ENCODE measurements at places on chromosomes 7 and 10.

- DNase-seq: no peak
Observed at GRCh38 chr10:29227201-29227600, 61.7 kb upstream of the LYZL1 start.

- no peak for DNase-seq
Observed at GRCh38 chr7:73742338-73742752, 3.7 kb upstream of the ABHD11 start.

GRCh38 chr10:23918839-23919238 lies 290.1 kb upstream of the KIAA1217 start:
- DNase-seq: no peak

GRCh38 chr7:1987591-1988532 lies 244.9 kb downstream of the MAD1L1 start:
- DNase-seq: no peak

DNA sequence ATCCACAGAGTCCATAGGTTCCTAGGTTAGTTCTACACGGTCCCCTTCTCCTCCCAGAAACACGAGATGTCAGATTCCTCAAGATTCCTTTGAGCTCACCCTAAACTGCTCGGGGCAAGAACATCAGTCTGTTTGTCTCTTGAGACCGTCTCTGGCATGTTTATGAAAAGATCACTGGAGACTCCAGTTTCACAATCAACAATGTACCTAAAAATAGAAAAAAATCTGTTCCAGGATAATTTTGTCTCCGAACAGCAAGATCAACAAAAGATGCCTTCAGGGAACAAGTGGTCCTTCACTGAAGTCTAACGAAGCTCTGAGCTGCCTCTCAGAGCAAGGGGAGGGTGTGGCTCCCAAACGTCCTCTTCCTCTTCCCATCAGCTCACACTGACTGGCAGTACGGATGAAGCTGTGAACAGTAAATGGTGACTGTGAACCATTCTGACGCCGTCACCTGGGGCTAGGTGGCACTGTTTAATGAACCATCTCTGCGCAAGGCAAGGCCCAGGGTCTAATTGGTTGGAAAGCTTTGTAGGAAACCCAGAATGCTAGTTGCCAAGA lies 156.2 kb upstream of the LYZL1 start:
- DNase-seq: no peak
